NCI-H2081 treated with DMSO at 0.1 percent for 48 hours (cell line): ENCODE measurements at places on chromosomes 5 and 9.

DNA sequence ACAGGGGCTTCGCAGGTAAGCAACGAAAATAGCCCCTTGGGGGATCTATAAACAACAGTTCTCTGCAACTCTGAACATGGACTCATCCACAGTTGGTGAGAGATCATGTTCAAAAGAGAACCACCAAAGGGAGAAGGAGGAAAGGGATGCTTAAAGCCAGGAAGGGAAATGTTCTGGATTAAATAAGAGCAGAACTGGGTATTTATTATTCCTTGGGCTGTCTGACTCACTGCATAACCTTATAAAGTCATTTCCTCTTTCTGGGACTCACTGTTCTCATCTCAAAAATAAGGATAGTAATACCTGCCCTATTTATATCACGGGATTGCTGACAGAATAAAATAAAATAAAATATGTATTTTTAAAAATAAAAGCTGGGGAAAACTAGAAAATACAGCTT, 11.2 kb upstream of the MARCHF3 start:
- DNase-seq = no peak

- no peak for DNase-seq
Observed at GRCh38 chr9:133340256-133340655, 4.3 kb upstream of the SURF6 start.

GRCh38 chr5:107668154-107669095, 2.3 kb downstream of the EFNA5 start:
- no peak for DNase-seq

GRCh38 chr9:98927724-98928123, 16.0 kb upstream of the COL15A1 start:
- no peak for DNase-seq

DNA sequence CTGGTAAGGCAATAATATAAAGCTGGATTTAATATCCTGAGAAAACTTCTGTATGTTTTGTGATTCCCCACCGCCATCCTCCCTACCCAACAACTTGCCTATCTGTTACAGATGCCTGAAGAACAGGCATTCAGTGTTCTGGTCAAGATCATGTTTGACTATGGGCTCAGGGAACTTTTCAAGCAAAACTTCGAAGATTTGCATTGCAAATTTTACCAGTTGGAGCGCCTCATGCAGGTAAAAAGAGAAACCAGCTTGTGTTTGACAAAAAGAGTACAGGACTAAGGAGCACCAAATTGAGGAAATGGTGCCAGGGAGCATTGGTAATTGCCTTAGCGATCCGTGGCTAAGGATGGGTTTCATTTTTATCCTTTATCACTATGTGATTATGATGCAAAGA, 40.0 kb downstream of the GPR21 start:
- no peak for DNase-seq

- DNase-seq = no peak
Observed at GRCh38 chr5:123810253-123810652, 298.3 kb downstream of the CSNK1G3 start.

- DNase-seq = no peak
Observed at GRCh38 chr5:119315516-119315949, 40.3 kb upstream of the TNFAIP8 start.

GRCh38 chr9:86816366-86816765, 130.9 kb downstream of the GAS1 start:
- no peak for DNase-seq

DNA sequence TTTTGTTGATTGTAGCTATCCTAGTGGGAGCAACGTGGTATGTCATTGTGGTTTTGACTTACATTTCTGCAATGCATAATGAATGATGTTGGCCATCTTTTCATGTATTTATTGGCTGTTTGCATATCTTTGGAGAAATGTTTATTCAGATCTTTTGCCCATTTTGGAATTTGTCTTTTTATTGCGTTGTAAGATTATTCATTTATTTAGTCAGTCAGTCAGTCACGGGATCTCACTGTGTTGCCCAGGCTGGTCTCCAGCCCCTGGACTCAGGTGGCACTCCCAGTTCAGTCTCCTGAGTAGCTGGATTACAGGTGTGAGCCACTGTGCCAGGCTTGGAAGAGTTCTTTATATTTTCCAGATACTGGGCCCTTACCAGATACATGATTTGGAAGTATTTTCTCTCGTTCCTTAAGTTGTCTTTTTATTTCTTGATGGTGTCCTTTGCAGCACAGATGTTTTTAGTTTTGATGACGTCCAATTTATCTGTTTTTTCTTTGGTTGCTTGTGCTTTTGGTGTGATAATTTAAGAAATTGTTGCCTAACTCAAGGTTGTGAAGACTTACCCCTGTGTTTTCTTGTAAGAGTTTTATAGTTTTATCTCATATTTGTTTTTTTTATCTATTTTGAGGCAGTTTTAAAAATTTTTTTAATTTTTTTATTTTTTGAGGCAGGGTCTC, 67.1 kb downstream of the EHMT1 start:
- DNase-seq = no peak

DNA sequence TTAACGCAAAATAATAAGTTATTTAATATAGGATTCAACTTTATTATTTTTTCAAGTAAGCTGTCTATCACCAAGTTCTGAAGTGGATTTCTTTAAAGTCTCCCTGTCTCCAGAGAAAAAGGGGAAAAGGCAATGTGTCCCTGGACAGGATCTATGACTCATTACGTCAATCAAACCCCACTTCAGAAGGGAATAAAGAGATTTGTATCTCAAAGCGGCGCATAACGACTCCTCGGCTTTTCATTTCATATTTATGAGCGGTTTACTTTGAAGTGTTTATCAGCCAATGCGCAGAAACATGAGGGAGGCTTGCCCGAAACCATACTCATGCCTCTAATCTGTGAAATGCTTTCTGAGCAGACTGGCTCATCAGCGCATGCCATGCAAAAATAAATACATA, 938.6 kb upstream of the WWC1 start:
- DNase-seq = no peak

GRCh38 chr5:147554261-147554817, 44.5 kb upstream of the DPYSL3 start:
- DNase-seq = no peak

DNA sequence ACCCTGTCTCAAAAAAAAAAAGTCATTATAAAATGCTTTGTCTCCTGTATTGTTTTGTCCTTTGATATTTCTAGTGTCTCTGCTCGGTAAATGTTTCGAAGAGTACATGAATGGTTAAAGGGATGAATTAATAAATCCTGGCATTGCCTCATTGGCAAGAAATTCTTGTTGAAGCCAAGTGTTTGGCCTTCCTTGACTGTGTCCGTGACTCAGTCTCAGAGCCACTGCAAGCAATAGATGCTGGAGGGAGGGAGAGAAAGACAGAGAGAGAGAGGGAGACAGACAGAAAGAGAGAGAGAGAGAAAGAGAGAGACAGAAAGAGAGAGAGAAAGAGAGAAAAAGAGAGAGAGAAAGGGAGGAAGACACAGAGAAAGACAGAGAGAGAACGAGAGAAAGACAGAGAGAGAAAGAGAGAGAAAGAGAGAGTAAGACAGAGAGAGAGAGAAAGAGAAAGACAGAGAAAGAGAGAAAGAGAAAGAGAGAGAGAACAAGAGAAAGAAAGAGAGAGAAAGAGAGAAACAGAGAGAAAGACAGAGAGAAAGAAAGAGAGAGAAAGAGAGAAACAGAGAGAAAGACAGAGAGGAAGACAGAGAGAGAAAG, 72.5 kb upstream of the RXRA start:
- DNase-seq = no peak

GRCh38 chr9:110950041-110950645, 88.1 kb downstream of the LPAR1 start:
- no peak for DNase-seq

DNA sequence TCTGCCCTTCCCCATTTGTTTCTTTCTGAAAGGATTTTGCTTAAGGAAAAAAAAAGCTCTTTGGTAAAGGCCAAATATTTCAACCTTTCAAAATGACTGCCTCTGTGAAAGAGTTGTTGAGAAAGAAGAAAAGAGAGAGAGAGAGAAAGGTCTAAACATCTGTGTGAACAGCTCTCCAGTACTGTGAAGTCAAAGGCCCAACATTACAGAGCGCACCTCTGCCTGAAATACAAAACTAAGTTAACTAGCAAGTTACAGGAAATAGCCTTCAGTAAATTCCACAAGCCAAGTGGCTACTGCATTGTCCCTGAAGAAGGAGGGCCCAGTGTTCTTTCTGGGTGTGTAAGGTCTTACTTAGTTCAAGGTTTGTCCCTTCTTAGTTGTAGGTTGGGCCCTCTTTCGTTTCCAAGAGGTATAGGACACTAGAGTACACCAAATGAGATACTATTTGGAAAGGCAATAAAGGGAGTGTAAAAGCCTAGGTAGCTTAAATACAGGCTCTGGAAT, 104.4 kb downstream of the THBS4 start:
- no peak for DNase-seq

GRCh38 chr5:138352071-138352721, at the start of gene KDM3B:
KDM3B (plus strand) TSS chr5:138352685; CDS start chr5:138352796, 111 bp downstream.
- DNase-seq = no peak

GRCh38 chr5:107661038-107661649, 9.6 kb downstream of the EFNA5 start:
- no peak for DNase-seq

DNA sequence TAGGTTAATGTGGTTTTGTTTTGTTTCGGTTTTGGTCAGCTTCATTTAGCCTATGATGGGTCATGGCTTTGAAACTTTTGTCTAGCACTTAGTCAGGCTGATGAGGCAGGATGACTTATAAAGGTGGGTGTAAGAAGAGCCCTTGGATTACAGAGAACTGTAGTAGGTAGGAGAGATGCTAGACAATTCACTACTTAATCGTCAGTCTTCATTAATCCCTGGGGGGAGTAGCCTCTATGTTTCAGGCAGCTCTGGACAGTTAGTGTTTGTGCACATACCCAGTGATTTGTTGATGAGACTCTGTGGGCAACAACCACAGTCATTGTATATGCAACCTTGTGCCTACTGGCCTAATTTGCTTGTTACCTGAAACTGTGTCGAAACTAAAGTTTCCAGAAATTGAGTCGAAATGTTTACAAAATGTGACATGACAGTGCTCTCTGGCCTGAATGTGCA, 113.3 kb downstream of the MTREX start:
- DNase-seq = no peak

GRCh38 chr5:172833686-172834414, at the start of gene ERGIC1:
ERGIC1 (plus strand) TSS chr5:172834251; CDS start chr5:172834414, 163 bp downstream.
- DNase-seq = no peak

DNA sequence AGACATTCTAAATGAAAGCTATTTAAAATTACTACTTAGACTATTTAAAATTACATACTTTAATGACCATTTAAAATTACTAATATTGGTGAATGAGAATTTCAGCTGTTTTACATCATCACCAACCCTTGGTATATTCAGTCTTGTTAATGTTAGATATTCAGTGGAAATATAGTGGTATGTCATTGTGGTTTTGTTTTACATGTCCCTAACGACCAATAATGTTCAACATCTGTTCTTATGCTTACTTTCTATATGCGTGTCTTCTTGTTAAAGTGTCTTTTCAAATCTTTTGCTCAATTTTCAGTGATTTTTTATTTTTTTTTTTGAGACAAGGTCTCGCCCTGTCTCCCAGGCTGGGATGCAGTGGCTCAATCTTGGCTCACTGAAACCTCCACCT, 279.3 kb upstream of the TARS1 start:
- no peak for DNase-seq

- no peak for DNase-seq
Observed at GRCh38 chr9:136098210-136098609, 3.1 kb upstream of the NACC2 start.

DNA sequence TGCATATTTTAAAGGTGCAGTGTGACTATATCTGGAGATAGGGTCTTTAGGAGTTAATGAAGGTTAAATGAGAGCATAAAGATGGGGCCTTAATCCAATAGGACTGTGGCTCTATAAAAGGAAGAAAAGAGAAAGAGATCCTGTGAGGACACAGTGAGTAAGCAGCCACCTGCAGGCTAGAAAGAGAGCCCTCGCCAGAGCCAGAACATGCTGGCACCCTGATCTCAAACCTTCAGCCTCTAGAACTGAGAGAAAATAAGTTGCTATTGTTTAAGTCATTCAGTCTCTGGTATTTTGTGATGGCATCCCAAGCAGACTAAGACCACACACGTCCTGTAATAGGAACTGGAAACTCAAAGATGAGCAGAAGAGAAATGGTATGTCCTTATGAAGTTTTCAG, 41.0 kb downstream of the RNF180 start:
- no peak for DNase-seq
